ENCODE measurements at places on chromosomes 5 and 9.
A peak's percentile ranks its signal among the peaks of the same experiment; 100 is the strongest.

- DNase-seq: no peak
These were observed 41.9 kb downstream of the ZNF354A start for GRCh38 chr5:178688551-178688950.

GRCh38 chr5:178667688-178668087 is 40.8 kb upstream of the CLK4 start:
- DNase-seq: no peak

DNA sequence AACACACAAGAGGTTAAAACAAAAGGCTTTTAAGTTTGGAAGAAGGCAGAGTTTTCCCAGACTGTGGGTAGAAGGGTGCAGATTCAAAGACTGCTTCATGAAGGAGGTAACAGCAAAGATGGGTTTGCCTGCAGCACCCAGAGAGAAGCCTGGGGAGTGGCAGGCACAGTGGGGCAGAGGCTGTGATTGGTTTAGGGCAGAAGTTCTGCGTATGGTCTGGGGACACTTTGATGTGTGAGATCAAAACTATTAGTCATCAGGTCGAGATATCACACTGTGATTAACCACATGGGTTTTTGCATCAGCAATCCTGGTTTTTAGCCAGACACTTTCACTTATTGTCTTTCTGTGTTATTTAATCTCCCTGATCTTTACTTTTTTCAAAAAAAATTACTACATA is 188.8 kb upstream of the GLRA1 start:
- DNase-seq: no peak

GRCh38 chr5:67243349-67243748 is 46.8 kb upstream of the CD180 start:
- DNase-seq: no peak

DNA sequence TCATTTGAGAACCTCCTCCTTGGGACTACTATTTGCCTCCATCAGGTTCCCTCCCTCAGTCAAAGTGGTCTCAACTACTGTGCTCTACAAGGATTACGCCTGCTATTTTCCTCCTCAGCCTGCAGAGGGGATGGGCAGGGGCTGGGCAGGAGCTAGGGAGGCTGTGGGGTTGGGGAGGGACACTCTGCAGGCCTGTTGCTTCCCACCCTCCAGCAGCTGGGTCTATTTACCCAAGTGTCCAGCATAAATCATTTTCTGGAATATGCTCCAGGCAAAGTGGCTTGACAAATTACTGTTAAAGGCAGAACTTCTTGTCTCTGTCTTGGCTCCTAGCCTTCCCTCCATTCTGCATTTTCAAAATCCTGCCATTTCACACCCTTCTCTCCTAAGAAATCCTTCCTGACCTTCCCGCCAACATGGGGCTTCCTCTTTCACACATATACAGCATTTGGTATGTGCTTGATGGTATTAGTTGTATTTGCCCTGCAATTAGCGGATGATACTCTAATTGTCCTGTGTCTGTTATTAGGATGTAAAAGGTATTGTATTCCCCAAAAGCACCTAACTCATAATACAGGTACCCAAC is 106.7 kb downstream of the EFNA5 start:
- no peak for DNase-seq

DNA sequence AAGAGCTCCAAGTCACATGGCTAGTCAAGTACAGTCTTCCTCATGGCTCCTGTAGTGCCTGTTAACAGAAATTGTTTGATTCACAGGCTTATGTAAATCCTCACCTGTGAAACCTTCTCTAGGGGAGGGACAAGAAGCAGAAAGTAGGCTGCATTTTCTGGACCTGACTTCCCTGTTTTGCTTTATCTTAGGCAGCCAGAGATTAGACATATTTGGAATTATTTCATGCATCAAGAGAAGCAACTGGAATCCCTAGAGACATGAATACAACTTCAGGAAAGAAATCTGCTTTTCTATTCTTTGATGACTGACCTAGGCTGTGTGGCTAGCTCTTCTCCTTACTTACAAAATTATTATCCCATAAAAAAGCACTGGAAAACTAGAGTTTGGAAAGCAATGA is 52.3 kb downstream of the CAST start:
- no peak for DNase-seq

- DNase-seq: no peak
These were observed 58.1 kb upstream of the SHISAL2B start for GRCh38 chr5:64632251-64632650.

DNA sequence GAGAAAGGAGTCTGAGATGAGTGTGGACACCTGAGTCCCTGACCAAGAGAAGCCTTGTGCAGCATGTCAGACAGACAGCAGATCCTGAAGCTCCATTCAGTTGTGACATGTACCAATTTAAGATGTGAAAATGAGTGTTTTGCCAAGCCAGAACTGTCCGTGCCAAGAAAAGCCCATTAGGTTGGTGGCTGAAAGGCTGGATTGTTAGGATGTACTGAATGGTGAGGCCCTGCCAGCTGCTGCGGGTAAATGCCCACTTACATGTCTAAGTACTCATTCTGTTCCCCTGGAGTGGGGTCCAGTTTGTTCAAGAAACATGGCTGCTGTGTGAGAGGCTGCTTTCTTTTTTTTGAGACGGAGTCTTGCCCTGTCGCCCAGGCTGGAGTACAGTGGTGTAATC is 14.6 kb downstream of the DAPK1 start:
- DNase-seq: no peak

DNA sequence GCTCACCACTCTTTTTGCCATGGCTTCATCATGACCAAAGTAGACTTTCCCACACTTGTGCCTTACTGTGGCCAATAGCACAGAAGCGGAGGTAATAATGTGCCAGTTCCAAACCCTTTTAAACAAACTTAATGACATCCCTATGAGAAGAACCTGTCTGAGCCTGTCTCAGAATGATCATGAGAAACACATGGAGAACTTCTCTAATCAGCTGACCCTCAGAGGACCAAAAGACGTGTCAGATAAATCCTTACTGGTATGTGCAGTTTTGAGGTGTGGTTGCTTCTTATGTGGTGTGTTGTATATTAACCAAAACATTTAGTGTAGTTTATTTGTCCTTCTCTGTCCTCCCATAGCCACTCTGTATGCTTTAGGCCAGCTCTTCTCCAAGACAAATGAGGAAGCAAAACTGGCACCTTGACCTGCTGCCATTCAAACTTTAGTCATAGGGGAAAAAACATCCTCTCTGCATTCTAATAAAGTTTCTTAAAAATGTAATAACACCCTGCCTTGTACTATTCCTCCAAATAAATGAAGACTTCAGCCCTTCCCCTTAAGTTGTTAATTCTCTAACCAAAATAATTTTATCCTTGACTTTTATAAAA is 168.9 kb downstream of the MUSK start:
- DNase-seq: no peak

GRCh38 chr5:29770936-29771335 is 1422.5 kb upstream of the CDH6 start:
- no peak for DNase-seq

DNA sequence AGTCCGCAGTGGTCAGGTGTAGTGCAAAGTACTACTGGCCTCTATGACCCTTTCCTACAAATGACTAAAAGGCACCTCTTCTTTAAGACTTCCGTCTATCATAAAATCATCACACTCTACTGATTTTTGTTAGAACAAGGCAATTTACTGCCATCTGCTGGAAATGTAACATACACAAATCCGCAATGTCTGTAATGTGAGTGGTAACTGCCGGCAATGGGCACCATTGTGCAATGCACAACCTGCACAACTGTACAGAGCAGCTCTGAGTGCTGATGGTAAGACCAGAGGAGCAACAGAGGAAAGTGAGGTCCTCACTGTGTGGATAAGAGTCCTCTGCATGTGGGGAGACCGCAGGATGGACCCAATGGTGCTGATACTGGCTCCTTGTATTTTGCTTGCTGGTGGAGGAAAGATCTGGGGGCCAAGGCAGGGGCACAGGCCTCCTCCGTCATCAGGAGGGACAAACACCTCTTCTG is 103.7 kb downstream of the ATPSCKMT start:
- peak; percentile 49 for DNase-seq

DNA sequence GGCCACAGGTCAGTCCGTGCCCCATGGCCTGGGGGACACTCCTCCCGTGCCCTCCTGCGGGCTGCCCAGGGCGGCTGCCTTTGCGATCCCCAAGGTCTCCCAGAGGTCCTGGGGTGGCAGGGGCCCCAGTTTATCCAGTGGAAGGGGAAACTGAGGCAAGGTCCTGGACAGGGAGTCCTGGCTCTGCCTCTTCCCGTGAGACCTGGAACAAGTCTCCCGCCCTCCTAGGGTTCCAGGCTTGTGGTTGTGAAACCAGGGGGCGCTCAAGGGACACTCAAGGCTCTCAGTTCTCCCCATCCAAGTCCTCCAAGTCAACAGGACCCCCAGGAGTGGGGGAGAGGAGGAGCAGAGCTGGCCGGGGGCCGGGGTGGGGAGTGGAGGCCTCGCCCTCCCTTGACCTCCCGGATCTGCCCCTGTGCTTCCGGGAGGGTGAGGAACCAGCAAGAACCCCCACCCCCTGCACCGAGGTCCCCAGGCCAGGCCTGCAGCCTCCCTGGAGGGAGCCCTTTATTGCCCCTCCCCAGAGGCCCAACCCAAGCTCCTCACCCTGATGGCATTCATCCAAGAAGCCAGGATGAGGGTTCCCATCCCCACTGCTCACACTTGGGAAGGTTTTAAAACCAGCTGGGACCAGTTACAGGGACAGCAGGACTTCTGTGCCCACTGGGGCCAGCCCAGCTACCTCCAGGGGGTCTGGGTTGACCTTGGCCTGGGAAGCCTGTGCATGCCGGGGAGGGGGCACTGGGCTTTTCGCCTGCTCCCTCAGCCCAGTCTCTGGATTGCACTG is 24.7 kb upstream of the TMEM250 start:
- DNase-seq: no peak

- DNase-seq: no peak
These were observed 146.2 kb downstream of the RGS3 start for GRCh38 chr9:113609562-113610318.

GRCh38 chr9:97514531-97514930 is 13.1 kb downstream of the TMOD1 start:
- DNase-seq: no peak
